Muscle of leg (tissue), 16 donors: ENCODE measurements at places on chromosomes 2 and 18. TPM values are rescaled to one million over a fixed set of nuclear protein-coding genes. Genes with fewer than 3 reads are reported as not detected.

DNA sequence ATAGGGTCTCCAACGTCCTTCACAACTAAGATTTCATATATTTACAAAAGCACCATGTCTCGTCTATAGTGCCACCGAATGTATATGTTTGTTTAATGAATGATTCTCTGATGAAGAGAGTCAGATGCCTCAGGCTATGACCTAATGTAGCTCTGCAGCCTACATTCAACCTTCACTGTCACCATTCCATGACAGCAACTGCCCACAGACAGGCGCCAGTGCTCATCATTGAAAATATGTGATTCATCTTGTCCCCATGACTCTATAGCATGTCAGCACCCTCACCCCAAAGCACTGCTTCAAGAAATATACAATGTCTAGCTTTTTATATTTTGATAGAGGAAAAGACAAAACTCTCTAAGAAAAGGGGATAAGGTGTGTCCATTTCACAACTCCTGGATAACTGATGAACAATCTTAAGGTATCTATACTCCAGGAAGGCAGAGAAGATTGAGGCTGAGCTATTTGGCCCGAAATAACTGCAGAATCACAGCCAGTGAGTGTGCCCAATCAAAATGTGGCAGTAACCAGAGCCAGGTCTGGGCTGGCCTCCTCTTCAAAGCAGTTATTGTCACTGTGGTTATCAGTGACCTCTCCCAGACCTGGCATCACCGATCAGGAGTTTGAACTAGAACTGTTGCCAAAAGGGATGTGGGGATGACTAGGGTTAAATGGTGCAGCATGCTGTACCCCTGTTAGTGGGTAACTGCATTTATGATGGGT is 246.6 kb downstream of the SETBP1 start:
- no peak overlapping the region for H3K4me3 ChIP-seq
- no peaks in the 10 kb centered on the region for H3K36me3 ChIP-seq
- no peaks in the 10 kb centered on the region for H3K4me1 ChIP-seq
- H3K27me3 ChIP-seq: no peaks in the 10 kb centered on the region

The COL5A2 gene
- total RNA-seq: 787 TPM

The UGT1A6 gene
- total RNA-seq: not detected

The RFX8 gene
- 1.9 TPM for total RNA-seq
